Motor neuron (in vitro differentiated cells): ENCODE measurements at places on chromosomes 1 and 21. TPM values are rescaled to one million over a fixed set of nuclear protein-coding genes. Genes with fewer than 3 reads are reported as not detected.

DNA sequence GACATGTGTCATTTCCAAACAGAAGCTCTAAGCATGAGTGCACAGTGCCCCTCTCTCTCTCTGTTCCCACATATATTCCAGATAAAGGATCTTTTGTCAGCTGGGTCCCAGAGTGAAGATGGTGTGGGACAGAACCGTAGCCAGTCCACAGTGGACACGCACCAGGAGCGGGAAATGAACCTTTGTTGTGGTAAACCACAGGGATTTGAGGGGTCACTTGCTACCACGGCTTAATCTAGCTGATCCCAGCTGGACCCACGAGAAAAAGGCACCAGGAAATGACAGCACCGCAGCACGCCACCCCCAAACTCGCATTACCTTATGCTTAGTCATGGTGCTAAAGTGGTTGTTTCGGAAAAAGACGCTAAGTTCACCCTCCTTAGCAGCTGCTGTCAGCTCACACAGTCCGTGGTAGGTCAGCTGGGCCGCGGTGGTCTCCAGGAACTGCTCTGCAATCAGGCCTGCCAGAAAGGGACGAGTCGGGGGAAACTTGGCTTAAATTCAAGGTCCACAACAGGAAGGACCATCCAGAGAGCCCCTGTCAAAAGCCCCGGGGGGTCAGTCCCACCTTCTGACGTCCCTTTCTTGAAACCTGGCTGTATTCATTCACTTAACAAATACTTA, 7.5 kb downstream of the MINDY1 start:
- ATAC-seq, result no peak

DNA sequence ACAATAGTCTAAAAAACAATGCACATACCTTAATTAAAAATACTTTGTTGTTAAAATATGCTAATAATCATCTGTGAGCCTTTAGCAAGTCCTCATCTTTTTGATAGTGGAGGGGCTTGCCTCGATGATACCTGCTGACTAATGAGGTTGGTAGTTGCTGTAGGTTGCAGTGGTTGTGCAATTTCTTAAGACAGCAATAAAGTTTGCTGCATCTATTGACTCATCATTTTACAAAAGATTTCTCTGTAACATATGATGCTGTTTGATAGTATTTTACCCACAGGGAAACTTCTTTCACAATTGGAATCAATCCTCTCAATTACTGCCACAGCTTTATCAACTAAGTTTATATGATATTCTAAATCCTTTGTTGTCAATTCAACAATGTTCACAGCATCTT, 7.6 kb downstream of the C1orf87 start:
- no peak for ATAC-seq

DNA sequence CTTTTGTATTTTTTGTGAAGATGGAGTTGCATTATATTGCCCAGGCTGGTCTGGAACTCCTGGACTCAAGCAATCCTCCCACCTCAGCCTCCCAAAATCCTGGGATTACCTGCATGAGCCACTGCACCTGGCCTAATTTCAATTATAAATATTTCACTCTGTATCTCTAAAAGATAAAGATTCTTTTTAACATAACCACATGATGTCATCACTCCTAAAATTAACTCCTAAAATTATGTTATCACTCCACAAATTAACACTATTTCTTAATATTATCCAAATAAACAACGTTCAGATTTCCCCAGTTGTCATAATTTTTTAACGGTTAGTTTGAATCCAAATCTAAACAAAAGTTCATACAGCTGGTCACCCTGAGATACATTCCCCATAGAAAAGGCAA, 43.0 kb downstream of the DESI2 start:
- no peak for ATAC-seq

GRCh38 chr1:225152061-225152460, 222.6 kb downstream of the DNAH14 start:
- no peak for ATAC-seq

GRCh38 chr1:186839041-186839400, 10.3 kb downstream of the PLA2G4A start:
- ATAC-seq, result no peak

COL11A1 gene
- 3.5 and 4.9 TPM in 2 replicates for total RNA-seq

- no peak for ATAC-seq
Measured at GRCh38 chr1:173869021-173869359, 810 bp downstream of the ZBTB37 start.
